ENCODE measurements at places on chromosomes 11 and 22.
A peak's percentile ranks its signal among the peaks of the same experiment; 100 is the strongest.

DNA sequence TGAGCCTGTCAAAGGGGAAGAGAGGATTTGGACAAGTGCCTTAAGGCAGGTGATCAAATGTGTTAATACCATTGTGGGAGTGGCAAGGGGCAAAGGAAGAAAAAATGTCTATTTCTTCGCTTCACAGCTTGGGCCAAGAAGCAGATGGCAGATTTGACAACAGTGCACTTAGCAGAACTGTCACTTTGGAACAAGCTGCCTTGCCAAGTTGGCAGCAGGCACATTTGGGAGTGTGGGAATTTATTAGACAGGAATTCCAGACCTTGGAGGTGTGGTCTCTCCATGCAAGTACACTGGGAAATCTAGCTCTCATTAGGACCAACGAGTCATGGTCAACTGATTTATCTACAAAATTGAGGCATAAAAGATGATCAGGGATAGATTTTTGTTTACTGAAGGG is 265.1 kb downstream of the NELL1 start:
- DNase-seq = no peak

DNA sequence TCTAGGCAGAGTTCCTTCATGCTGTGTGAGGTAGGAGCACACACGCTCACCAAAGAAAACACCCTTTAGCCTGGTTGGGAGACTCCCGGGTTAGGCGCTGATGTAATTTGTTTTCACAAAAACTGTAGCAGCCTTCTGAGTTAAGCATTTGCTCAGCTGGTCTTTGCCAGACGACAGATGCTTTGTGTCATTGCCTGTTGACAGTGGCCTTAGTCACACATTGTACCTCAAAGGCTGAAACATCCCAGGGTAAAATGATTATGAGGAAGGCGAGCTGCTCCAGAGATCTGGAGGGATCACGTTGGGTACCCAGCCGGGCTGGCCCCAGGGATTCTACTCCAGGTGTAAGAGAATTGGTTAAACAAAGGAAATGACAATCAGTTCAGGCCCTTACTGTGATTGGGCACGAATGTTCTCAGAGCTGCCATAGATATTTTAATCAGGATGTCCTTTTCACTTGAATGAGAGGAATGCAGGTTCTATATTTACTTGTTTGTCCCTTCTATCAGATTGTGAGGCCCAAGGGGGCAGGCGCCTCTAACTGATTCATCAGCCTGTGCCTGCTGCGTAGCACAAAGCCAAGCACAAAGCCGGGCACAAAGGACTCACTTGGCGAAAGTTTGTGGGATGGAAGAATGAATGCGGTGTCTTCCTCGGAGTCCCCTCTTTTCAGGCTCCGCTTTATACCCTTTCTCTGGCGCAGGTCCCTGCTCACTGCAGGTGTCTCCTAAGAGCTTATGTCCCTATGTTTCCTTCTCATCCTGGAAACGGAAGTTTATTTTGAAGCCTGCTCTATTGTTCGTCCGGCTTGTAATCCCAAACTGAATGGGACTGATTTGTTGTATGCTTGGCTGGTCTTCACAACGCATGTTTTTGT is 47.1 kb downstream of the ADM start:
- no peak for DNase-seq

DNA sequence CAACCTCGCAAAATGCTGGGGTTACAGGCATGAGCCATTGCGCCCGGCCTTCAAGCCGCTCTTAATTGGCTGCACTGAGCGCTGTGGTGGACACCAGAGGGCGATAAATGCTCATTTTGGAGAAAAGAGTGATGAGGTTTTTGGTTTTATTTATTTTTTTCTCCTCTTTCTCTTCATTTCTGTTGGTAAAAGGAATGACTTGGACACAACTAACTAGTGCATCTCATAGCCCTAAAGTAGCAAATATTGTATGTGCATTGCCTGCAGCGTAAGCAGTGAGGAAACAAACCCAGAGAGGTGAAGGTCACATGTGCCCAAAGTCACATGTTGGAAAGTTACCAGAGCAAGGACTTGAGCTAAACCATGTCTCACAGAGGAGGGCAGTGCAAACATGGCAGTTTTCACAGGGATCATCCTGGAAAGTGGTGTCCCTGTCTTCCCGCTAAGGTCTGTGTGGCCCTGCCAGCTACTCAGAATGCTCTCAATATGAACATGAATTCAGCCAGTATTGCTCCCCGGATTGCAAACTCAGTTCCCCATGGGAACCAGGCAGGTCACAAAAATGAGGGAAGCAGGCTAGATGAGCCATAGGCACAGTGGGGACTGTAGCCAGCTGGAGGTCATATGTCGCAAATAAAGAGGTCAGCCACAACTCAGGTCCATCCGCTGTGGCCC is 8.6 kb upstream of the CD82 start:
- DNase-seq = peak; percentile 64

GRCh38 chr11:30481330-30481729 is 104.8 kb downstream of the MPPED2 start:
- no peak for DNase-seq

GRCh38 chr22:41899110-41899509 is 15.8 kb downstream of the SHISA8 start:
- DNase-seq = no peak

DNA sequence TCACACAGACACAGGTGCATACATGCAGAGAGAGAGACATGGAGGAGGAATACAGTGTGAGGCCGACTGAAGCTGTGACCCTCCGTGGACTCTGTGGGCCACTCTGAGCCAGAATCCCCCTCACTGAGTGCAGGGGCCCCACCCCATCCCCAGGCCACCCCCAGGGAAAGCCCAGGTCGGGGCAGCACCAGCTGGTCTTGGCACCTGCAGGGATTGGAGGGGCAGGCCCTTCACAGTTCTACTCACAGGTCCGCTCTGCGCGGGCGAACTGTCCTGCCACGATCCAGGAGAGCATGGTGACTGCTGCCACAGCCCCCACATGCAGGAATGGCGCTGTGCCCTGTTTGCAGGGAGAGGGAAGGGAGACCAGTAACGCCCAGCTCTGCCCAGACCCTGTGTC is 16.3 kb upstream of the KLHL35 start:
- no peak for DNase-seq

DNA sequence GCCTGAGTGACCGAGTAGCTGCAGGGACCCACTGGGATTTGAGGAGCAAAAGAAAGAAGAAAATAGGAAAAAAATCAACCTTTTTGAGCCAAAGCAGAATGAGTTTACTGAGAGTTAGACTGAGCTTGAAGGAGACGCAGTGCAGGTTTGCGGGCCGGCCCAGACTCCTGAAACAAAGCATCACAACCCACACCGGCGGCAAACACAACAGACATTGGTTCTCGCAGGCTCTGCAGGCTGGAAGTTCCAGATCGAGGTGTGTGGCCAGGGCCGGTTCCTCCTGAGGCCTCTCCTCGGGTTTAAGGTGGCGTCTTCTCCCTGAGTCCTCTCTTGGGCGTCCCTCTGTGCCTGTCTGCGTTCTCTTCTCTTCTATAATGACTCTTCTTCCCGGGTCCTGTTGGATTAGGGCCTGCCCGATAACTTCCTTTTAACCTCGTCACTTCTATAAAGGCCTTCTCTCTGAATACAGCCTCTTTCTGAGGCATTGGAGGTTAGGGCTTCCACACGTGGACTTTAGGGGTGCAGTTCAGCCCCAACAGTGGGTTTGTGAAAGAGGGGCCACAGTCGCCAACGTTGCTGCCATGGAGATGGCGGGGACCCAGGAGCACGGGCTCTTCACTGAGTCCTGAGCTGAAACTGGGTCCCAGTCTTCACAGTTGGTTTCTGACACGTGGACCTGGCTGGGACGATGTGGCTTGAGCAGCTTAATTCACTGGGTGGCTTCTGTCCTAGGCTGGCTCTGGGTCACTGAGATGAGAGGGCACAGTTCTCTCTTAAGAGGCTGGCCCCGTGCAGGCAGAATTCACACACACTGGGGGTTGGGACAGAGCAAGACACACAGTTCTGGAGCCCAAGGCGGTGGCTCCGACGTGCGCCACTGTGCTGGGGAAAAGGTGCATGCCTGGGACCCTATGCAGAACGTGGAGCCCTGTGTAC is 1047.7 kb downstream of the BRD1 start:
- no peak for DNase-seq

DNA sequence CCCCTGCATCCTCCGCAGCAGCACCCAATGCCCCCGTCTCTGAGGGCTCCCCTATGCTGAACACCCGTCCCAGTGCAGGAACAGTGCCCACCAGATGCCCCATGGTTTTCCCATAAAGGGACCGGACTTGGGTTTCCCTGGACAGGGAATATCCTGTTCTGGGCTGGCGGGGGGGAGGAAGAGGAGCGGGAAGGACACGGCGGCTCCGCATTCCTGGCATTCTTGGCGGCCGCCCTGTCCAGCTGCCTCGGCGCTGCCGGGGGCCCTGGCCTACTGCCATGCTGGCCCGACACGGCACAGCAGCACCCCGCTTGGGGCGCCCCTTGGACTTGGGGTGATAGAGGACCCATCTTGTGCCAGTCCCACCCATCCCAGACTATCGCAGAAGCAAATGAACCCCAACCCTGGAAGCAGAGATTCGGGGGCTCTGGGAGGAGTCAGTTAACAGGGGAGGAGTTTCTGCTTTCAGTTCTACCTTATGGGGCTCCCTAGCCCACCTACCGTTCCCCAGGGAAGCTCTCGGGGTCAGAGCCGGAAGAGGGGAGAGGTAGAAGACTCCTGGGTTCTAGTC is 23.7 kb upstream of the CBX7 start:
- no peak for DNase-seq

- DNase-seq = no peak
Observed at GRCh38 chr22:29109822-29110221, 37.0 kb downstream of the KREMEN1 start.

GRCh38 chr11:111674941-111675340 is 72.7 kb downstream of the SIK2 start:
- no peak for DNase-seq

- DNase-seq = no peak
Observed at GRCh38 chr22:43273902-43274484, 69.2 kb downstream of the SCUBE1 start.

- no peak for DNase-seq
Observed at GRCh38 chr22:27966168-27967064, 47.4 kb upstream of the PITPNB start.

GRCh38 chr11:110971140-110971539 is 258.9 kb upstream of the ARHGAP20 start:
- no peak for DNase-seq

- DNase-seq = peak; percentile 3
Observed at GRCh38 chr22:49212002-49212401, 615.7 kb downstream of the BRD1 start.

DNA sequence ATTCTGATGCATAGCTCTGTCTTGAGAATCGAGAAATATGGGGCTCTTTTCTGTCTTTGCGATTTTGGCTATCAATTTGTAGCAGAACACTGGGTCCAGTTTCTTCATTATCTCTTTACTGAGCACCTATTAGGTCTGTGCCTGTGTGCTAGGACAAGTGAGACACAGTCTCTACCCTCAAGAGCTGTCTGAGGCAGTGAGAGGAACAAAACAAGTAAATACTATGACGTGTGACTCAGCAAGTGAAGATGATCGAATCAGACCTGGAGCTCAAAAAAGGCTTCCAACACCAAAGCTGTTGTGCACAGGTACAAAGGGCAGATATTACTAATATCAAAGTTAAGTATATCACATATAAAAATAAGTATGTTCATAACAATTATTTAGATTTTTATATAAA is 52.4 kb downstream of the LGR4 start:
- DNase-seq = no peak

DNA sequence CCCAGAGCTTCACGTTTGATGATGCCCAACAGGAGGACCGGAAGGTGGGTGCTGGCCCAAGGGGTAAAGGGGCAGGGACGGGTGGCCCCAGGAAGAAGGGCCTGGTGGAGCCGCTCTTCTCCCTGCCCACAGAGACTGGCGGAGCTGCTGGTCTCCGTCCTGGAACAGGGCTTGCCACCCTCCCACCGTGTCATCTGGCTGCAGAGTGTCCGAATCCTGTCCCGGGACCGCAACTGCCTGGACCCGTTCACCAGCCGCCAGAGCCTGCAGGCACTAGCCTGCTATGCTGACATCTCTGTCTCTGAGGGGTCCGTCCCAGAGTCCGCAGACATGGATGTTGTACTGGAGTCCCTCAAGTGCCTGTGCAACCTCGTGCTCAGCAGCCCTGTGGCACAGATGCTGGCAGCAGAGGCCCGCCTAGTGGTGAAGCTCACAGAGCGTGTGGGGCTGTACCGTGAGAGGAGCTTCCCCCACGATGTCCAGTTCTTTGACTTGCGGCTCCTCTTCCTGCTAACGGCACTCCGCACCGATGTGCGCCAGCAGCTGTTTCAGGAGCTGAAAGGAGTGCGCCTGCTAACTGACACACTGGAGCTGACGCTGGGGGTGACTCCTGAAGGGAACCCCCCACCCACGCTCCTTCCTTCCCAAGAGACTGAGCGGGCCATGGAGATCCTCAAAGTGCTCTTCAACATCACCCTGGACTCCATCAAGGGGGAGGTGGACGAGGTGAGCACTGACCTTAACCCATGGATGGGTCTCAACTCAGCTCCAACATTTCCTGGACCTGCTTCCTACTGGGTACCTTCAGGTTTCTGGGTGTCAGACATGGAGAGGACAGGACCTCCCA is 2.0 kb downstream of the RIC8A start:
- no peak for DNase-seq

All from activated CD4-positive, CD25-positive, alpha-beta regulatory T cell treated with anti-CD3 and anti-CD28 coated beads, Interleukin-2, amount 50 U/mL, for 72 hours (primary cell).